Activated naive CD4-positive, alpha-beta T cell (primary cell): ENCODE measurements at places on chromosomes 11 and 22.

- no peak for DNase-seq
These were observed 140.0 kb upstream of the POU2AF2 start for GRCh38 chr11:111105566-111105965.

DNA sequence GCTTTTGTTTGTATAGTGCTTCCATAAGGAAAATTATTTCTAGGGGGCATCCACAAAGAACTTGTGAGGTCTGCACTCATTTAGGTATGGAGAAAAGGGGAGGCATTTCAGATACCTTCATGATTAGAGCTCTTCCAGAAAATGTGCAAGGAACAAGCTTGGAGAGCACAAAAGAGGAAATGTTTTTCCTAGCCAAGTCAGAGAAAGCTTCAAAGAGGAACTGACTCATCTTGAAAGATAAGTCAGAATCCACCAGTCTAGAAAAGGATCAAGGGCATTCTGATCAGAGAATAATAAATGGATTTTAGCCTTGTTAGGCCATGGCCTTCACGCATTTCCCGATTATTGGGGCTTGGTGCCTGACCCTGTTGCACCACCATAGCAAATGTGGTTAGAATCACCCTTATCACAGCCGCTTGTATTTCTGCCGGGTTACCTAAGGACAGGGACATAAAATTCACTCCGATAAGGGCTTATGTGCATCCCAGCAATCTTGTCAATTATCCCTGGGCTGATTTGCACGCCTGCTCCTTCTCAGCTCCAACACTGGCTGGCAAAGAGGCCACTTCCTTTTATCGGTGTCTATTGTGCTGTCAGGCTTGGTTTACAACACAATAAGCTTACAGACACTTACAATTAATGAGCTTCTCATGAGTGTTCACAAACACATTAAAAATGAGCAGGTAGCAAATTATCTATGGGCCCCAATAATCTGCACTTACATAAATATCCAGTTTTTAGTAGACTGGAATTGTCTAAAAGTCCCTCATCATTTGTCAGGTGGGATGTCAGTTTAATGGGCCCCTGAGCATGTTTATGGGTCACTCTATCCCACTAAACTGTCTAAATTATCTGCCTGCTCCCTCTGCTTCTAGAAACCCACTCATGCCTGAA, 613.5 kb downstream of the SOX6 start:
- DNase-seq, result no peak

DNA sequence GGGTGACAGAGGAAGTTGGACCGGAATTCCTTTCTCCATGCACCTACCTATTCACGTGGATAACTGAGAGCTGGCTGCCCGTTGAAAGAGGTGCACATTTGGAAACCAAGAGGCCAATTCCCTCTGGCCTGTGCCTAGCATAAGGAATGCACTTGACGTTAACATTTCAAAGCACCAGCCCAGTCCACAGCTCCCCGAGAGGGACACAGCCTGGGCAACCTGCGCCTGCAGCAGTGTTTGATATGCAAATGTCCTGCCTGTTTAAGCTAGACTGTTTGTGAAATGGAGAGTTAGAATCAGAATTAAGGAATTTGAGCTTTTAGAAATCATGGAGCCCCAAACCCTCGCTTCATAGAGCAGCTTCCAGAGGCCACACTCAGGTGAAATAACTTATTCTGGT, 126.1 kb downstream of the DSCAML1 start:
- DNase-seq, result no peak

- no peak for DNase-seq
These were observed 43.4 kb downstream of the APOL5 start for GRCh38 chr22:35761037-35761436.

DNA sequence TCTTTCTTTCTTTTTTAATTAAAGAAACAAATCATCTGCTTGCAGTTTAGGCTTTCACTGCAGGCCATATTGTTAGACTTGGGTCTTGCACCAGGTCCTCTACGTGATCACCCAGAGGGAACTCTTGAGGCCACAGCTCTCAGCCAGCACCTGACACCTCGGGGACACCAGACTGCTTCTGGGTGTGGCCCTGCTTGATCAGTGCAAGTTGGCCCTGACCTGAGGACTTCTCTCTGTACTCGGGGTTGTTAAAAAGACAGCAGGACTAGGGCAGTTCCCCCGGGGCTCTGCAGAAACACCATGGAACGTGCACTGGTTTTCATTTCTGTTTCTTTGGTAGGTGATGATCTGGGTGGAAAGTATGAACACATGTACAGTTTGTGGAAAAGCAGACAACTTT, 51.2 kb upstream of the MYO18B start:
- DNase-seq, result no peak

DNA sequence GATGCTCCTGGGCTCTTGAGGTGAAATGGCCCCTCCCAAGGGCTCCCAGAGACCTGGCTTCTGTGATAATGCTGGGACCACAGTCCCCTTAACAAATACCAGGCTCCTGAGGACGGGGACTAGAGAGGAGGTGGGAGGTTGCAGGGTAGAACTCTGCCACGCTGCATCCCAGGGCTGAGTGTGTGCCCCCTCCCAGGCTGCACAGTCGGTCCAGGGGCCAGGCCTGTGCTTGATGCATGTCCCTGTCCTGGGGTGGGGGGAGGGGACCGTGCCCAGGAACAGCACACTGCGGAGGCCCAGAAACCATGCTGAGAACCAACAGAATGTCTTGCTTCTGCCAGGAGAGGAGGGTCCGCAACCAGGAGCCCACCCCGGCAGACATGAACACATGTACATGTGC, 9.3 kb downstream of the CSF2RB start:
- no peak for DNase-seq

DNA sequence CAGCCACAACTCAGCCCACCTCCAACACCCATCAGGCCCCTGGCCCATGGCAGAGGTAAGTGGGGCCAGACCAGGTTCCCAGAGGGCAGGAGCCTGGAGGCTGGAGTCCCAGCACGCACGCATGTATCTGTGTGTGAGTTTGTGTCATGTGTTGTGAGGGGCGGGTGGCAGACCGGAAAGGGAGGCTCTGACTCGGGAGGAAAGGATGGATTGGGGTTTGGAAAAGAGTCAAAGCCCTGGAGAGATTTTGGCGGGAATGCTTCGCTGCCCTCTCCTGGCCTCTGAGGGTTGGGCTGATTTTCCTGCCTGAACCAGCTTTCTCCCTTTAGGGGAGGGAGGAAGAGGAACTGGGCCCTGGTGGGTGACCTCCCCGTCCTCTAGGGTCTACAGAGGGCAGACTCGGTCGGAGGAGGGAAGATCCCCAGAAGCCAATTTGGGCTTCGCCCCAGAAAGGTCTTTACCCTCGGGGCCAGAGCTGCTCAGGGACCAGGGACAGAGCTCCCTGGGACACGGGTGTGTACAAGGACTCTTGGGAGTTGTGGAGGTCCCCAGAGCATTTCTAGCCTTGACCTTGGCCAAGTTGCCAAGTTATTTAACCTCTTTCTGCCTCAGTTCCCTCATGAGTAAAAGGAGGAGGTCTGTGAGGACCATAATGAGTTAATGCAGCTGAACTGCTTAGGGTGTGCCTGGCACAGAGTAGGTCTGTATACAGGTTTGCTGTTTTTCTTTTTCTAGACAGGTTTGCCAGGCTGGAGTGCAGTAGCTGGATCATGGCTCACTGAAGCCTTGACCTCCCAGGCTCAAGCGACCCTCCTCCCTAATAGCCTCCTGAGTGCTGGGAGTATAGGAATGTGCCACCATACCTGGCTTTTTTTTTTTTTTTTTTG, 6.9 kb downstream of the C11orf68 start:
- no peak for DNase-seq

- DNase-seq, result no peak
These were observed 78.7 kb downstream of the SERGEF start for GRCh38 chr11:17934194-17934593.

GRCh38 chr22:28978158-28978557, 83.5 kb downstream of the C22orf31 start:
- no peak for DNase-seq

- DNase-seq, result no peak
These were observed 134.4 kb upstream of the ZC3H12C start for GRCh38 chr11:109958821-109959166.

- DNase-seq, result no peak
These were observed 35.3 kb downstream of the MYBPC3 start for GRCh38 chr11:47317064-47317828.

DNA sequence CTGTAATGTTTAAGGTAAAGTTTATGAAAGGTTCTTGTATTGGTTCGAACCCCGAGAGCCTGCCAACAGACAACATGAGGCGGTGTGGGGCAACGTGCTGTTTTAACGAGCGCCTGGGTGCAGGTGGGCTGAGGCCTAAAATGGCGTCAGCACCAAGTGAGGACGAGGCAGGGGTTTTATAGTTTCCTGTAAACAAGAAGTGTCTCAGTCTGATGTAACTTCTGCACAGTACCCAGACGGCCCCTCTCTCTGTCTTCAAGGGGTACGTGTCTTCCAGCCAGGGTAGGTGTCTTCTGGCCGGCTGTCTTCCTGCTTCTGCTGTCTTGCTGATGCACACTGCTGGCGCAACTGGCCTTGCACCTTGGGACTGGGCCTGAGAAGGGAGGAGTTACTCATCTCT, 2.7 kb downstream of the PPFIBP2 start:
- no peak for DNase-seq
